ENCODE measurements at places on chromosomes 13 and 19. TPM values are rescaled to one million over a fixed set of nuclear protein-coding genes. Genes with fewer than 3 reads are reported as not detected.

The VSTM2B gene
- not detected for total RNA-seq

The ACP7 gene
- total RNA-seq: not detected

The CPB2 gene
- not detected for total RNA-seq

GRCh38 chr13:73998631-73999030, 135.6 kb downstream of the KLF12 start:
- H3K27ac ChIP-seq: no peak overlapping the region
- DNase-seq: no peak
- H3K4me1 ChIP-seq: no peaks in the 10 kb centered on the region
- no peaks in the 10 kb centered on the region for H3K27me3 ChIP-seq
- H3K36me3 ChIP-seq: no peaks in the 10 kb centered on the region

The PSG3 gene
- total RNA-seq: not detected

The KMT5C gene
- total RNA-seq: 22.0 TPM

DNA sequence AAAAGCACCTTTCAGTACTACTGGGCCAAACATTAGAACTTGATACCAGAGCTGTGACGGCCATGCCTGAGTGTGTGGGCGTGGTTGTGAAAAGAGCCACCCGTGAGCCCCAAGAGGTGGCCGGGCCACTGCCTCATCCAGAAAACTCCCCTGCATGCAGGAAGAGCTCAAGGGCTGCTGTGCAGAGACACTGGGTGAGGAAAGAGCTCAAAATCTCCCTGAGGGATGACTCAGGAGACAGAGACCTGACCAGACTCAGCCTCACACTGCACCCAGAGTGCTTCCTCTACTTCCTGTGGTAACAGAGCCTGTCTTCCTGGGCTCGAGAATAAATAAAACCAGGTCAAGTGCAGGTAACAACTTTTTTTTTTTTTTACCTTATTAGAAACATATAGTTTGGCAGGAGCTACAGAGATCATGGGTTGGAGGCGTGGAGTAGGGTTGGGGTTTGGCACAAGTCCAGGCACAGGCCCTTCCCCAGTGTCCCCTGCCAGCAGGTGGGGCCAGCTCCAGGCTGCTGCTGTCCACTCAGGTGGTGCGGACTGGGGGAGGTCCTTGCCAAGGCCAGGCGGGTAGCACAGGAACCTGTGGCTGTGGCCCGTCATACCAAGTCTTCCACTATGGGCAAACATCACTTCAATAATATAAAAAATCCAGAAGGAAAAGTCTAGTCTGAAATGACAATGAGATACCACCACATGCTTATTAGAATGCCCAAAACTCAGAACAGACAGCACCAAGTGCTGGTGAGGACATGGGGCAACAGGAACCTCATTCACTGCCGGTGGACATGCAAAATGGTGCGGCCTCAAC, 25.5 kb downstream of the ELL start:
- peaks cover 68% of the 10 kb centered on the region for H3K4me1 ChIP-seq
- H3K27ac ChIP-seq: no peak overlapping the region
- H3K36me3 ChIP-seq: no peaks in the 10 kb centered on the region
- H3K27me3 ChIP-seq: no peaks in the 10 kb centered on the region
- no peak overlapping the region for H3K4me3 ChIP-seq

DNA sequence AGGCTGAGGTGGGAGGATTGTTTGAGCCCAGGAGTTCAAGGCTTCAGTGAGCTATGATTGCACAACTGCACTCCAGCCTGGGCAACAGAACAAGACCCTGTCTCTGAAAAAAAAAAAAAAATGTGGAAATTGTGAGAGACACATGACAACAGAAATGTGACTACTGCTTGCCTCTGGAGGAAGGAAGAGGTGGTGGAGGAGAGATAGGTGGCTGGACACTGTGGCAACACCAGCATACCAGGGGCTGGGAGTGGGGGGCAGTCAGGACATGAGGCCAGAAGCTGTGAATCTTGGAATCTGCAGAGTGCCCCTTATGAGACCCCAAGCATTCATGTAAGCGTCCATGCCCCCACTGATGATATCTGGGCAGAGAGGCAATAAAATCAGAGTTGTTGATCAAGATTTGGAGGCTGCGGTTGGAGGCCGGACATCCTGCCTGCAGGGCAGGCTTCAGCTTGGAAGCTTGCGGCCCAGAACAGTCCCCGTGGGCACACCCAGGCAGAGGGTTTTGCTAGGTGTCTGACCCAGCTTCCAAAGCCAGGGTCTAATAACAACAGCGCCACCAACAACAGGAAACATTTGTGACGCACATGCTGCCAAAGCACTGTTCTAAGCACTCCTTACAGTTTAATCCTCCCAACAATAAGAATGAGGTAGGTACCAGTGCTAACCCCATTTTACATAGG, 16.9 kb downstream of the FAM187B start:
- H3K36me3 ChIP-seq: no peaks in the 10 kb centered on the region
- no peaks in the 10 kb centered on the region for H3K4me1 ChIP-seq
- DNase-seq: peak; percentile 19

- H3K27ac ChIP-seq: no peak overlapping the region
- H3K36me3 ChIP-seq: no peaks in the 10 kb centered on the region
- no peaks in the 10 kb centered on the region for H3K27me3 ChIP-seq
- peaks cover 8% of the 10 kb centered on the region for H3K4me1 ChIP-seq
These were observed 238.3 kb downstream of the COG6 start for GRCh38 chr13:39893808-39894207.

GRCh38 chr19:51439021-51439465, 19.2 kb downstream of the SIGLEC8 start:
- no peaks in the 10 kb centered on the region for H3K36me3 ChIP-seq
- no peak overlapping the region for H3K27ac ChIP-seq
- H3K4me3 ChIP-seq: no peak overlapping the region
- no peaks in the 10 kb centered on the region for H3K27me3 ChIP-seq

Measured in thyroid gland (tissue), 4 donors.